ENCODE measurements at places on chromosomes 16 and 17.

DNA sequence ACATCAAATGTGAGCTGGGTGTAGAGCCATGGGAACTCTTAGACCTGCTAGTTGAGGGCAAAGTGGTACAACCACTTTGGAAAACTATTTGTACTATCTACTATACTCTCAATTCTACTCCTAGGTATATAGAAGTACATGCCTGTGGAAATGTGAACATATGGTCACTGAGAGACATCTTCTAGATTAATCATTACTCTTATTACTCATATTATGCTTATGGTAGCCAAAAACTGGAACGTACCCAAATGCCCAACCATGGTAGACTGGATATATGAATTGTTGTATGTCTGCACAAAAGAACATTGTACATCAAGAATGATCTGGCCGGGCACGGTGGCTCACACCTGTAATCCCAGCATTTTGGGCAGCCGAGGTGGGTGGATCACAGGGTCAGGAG lies 2.7 kb downstream of the WDR45B start:
- DNase-seq: no peak

DNA sequence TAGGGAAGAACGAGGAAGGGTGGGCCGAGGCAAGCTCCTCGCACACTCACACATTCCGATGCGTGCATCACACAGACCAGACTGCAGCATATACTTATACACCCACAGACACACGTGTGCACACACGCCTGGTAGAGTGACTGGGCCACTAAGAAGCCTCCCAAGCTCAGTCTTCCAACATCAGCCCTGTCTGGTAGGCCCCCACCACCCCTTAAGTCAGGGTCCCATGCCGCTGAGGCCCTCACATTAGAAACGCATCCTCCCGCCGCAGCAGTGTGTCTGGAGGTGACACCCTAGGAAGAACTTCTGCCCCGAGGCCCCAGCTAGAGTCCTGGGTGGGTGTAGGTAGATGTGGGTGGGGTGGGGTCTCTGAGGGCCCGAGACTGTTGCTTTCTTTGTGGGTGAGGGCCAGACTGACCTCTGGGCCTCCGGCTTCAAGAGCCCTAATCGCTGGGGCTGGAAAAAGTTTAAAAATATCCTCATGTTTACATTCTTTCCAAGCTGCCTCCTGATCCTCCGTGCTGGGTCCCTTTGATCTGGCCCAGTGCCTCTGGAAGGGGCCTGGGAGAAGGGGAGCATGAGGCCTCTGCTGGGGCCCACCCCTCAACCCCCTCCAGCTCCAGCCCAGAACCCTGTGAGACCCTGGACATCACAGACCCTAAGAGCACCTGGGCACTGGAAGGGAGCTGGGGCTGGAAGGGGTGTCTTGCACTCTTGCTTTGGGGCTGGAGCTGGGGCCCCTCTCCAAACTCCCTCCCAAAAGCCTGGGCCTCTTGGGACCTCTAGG lies 13.6 kb downstream of the CDH16 start:
- DNase-seq: no peak

DNA sequence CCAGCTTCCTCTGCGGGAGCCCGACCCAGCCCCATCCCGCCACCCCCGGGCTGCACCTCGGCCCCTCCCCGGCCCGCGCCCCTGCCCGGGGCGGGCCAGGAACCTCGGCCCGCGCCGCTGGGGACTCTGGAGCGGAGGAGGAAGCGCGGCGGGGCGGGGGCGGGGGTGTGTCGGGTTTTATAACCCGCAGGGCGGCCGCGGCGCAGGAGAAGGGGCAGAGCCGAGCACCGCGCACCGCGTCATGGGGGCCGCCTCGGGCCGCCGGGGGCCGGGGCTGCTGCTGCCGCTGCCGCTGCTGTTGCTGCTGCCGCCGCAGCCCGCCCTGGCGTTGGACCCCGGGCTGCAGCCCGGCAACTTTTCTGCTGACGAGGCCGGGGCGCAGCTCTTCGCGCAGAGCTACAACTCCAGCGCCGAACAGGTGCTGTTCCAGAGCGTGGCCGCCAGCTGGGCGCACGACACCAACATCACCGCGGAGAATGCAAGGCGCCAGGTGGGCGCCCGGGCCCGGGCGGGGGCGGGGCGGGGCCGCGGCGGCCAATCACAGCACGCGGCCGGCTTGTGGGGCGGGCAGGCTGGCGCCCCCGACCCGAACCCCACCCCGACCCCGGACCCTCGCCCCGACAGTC lies at the start of gene ACE:
ACE (plus strand) TSS at position 208 of the 626 bp plus-strand sequence; CDS start at position 242, 34 bp downstream.
- peak; percentile 85 for DNase-seq

DNA sequence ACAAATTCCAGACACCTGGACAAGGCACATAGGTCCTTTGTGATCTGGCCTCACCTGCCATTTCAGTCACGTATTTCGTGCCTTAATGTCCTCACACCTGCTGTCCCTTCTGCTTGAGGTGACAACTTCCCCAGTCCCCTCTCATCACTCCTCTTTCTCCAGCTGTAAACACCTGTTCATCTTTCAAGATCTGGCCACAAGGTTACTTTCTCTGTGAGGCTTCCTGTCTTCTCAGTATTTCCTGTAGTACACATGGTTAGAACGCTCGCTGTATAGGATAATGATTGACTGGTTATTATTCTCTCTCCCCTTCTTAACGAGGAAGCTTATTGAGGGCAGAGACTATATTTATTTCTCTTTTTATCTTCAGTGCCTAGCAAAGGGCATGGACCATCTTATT lies 74.5 kb upstream of the PMFBP1 start:
- DNase-seq: peak; percentile 26

DNA sequence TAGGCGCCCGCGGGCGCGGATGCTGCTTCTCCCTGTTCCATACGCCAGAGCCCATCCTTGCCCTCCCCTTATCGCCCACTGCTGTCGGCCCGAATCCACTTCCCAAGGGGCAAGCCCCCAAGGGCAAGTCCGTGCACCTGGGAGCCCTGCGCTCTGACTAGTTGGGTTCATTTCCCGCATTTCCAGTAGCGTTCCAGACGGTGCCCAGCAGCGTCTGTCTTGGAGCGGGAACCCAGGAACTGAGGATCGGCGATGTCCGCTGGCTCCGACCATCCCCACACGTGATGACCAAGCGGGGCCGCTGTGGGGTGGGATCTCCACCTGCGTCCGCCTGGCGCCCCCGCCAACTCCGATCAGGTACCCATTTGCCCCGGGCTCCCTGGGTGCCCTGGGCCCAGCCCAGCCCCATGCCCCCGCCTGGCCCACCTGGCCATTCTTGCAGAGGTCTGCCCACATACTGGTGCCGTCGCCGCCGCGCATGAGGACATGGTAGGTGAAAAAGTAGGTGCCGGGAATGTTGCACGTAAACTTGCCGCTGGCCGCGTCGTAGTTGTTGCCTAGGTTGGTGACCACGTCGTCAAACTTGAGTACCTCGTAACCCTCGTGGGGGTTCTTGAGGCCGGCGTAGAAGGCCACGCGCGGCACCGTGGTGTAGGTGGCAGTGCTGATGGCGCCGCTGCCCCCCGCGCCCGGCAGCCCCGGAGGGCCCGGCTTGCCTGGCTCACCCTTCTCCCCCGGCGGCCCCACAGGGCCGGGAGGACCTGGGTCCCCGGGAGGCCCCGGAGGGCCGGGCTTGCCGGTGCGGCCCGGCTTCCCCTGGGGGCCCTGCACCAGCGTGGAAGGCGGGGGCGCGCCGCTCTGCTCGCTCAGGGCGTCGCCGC lies 837 bp downstream of the C1QL1 start:
- DNase-seq: no peak

GRCh38 chr16:22816475-22816874 lies 2.5 kb downstream of the HS3ST2 start:
- no peak for DNase-seq

GRCh38 chr17:6517062-6517461 lies 39.3 kb downstream of the PITPNM3 start:
- no peak for DNase-seq

GRCh38 chr17:17416400-17417360 lies 60.1 kb upstream of the MED9 start:
- DNase-seq: peak; percentile 95

DNA sequence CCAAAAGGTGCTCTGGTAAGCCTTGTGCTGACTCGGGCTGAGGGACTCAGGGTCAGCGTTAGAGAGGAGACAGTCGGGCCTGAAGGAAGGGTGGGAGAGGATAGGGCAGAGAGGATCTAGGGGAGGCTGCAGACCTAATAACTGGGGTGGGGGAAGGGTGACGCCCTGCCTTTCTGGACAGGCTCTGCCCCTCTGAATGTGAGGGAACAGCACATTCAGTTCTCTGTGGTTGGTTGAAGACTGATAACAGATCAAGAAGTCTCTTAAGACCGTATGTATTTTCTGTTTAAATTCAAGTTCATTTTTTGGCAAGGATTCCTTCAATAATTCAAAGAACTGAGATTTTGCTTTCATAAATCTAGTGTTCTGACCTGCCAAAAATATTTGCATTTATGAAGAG lies 56.2 kb upstream of the TEKT3 start:
- DNase-seq: no peak

GRCh38 chr17:20087538-20088250 lies 78.5 kb downstream of the SPECC1 start:
- DNase-seq: no peak

- no peak for DNase-seq
Observed at GRCh38 chr16:53482123-53482522, 20.9 kb downstream of the AKTIP start.

DNA sequence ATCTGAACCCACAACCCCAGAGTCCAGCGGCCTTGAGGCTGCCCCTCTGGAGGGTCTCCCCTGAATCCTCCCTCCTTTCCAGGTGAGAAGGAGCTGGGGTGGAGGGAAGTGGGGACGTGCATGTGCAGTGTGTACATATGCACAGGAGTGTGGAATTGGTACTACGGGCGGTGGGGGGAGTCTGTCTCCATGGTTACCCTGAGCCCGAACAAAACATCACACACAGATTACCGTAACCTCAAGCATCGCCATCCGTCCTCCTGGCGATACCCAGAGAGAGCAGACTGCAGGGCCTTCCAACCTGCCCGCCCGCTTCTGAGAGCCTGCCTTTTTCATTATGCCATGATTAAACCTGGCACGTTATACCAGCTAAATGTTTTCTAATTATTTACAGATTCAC lies 25.1 kb downstream of the GSG1L start:
- DNase-seq: no peak

- DNase-seq: no peak
Observed at GRCh38 chr16:56350491-56351405, 74.6 kb downstream of the AMFR start.

GRCh38 chr16:21339941-21340340 lies 61.9 kb upstream of the CRYM start:
- DNase-seq: no peak

DNA sequence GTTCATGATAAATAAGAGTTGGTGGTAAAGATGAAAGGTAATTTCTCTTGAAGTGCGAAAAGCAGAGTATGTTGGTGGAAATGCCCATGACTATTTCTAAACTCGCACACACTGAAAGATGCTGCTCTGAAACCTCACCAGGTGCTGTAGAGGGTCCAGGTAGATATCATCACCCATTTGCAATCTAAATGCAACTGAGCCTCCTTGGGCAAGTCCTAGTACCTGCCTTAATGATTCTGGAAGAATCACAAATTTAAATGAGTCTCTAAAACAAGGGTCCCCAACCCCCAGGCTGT lies 5.9 kb upstream of the MMD start:
- DNase-seq: no peak

- peak; percentile 68 for DNase-seq
Observed at GRCh38 chr17:50905460-50905803, 39.3 kb upstream of the TOB1 start.

DNA sequence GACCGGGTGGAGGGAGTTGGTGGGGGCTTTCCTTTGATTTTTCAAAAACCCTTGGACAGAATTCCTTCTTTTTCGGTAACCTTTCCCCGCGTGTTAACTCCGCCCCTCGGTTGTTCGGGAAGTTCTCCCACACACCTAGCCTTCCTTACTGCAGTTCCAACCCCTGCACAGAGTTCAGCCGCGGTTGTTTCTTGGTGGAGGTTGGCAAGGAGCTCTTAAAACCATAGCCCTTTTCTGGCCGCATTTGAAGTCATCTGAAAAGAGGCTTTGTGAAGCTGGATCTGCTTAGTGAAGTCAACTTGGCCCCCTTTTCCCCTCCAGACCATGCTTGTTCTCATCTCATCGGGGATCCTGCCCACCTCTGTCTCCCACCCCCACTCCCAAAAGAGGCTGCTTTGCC lies 1.8 kb downstream of the CACNG4 start:
- no peak for DNase-seq

- peak; percentile 55 for DNase-seq
Observed at GRCh38 chr17:82788206-82789001, 36.5 kb downstream of the TBCD start.

DNA sequence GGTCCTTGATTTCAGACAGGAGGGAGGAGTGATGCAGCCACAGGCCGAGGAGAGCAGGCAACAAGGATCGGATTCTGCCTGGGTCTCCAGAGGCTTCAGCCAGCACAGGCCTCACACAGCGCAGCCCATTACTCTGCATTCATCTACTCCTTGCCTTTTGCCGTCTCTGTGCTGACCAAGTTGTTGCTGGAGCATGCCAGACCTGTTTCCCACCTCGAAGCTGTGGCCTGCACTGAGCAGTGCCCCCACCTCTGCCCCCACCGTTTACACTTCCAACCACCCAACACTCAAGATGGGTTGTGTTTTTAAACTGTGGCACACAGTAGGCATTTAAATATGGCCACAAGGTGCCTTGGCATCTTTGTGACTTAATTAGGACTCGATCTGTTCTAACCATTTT lies 1.3 kb downstream of the PRM2 start:
- DNase-seq: no peak

- DNase-seq: no peak
Observed at GRCh38 chr16:17412221-17412620, 58.5 kb downstream of the XYLT1 start.

DNA sequence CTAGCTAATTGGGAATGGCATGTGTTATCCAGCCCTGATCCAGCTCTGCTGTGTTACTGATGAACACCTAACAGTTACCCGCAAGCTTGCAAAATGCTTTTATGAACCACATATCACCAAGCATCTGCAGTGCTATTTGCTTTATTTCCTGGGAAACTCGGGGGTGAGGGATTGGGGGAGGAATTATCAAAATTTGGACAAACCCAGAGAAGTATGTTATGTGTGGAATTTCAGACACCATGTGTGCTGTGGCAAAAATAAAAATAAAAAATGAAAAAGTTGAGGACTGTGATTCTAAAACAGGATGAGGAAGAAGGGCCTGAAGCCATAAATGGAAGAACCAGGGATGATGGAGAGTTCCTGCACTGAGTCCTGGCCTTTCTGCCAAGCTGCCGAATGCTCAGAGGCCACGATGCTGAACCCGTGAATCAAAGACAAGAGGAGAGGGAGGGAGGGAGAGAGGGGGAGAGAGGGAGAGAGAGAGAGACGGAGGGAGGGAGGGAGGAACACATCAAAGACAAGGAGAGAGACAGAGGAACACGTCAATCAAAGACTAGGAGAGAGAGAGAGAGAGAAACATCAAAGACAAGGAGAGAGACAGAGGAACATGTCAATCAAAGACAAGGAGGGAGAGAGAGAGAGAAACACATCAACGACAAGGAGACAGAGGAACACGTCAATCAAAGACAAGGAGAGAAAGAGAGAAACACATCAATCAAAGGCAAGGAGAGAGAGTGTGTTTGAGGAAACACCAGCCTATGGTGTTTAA lies 89.8 kb downstream of the MRM3 start:
- DNase-seq: no peak

Data from NCI-H510A treated with DMSO at 0.1 percent for 48 hours (cell line).